Fibroblast of lung (primary cell): ENCODE measurements at places on chromosomes 12 and 14. TPM values are rescaled to one million over a fixed set of nuclear protein-coding genes. Genes with fewer than 3 reads are reported as not detected.

Gene DCAF4
- 20.0 and 20.7 TPM in 2 replicates for polyA plus RNA-seq

Gene MDM1
- polyA plus RNA-seq: 5.0 and 7.4 TPM in 2 replicates

Gene LRIG3
- polyA plus RNA-seq: 26.2 and 37.1 TPM in 2 replicates

Gene KLRF1
- polyA plus RNA-seq: 0.11 TPM in 1 of 2 replicates, not detected in the other

Gene TTC9
- polyA plus RNA-seq: 1.9 and 2.0 TPM in 2 replicates

Gene ADCY4
- 0.43 and 1.4 TPM in 2 replicates for polyA plus RNA-seq
